GM13976 (cell line): ENCODE measurements at places on chromosomes 2 and 18.

DNA sequence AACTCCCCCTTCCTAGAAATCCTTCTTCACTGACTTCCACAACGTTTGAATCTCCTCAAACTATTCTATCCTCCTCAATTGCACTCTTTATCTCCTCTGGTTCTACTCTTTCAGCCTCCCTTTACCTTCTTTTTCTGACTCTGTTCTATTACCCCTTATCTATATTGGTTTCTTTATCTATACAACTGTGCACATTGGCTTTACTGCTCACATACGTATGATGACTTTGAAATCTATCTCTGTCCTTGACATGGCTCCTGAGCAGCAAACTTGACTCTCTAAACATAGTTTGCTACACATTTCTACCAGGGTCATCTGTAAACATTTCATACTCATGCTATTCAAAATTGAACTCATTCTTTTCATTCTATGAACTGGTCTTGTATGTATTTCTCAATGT lies 601.0 kb upstream of the LINC00305 start:
- no peak for DNase-seq

GRCh38 chr2:174744111-174744510 lies 20.2 kb downstream of the CHRNA1 start:
- DNase-seq, result no peak

DNA sequence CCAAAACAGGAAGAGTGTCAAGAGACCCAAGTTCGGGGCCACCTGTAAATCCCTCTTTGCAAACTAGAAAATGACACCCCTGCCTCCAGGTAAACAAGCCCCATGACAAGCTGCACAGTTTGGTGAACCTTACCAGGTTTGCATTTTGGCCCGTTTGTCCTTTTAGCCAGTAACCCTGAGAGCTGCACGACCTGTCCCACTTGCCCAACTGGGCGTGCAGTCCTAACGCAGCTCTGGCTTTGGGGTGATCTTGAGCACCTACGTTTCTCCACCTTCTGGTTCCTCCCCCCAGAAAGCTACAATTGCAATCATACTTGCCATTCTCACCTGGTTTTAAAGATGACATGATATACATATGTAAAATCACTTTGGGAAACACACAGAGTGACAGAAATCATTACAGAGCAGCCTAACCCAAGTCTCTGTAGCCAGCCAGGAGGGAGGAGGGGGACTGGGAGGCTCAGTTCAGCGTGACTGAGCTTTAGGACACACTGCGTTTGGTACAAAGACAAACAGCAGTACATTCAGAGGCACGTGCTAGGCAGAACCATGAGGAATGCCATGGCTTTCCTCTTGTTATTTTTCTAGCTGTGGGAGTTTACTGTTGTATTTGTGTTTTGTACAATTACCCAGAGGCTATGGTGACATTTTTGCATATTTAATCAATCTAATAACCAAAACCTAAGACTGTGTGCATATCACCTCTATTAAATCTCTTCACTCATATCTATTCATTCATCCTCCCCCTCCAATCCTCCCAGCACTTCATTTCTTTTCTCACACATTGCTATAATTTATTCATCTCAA lies 304.0 kb downstream of the IRS1 start:
- no peak for DNase-seq

DNA sequence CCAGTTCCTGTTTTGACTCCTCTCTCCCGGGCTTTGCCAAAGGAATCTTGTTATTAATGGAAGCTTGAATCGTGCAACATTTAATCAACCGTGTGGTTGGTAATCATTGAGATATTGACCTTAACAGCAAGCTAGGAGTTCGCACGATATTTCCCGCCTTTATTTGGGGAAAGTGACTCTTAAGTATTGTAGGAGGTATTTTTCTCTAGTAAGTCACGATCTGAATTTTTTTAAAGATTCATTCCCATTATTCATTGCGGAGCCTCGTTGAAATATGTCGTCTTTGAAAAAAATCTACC lies 663 bp downstream of the NUP35 start:
- DNase-seq, result no peak

- DNase-seq, result no peak
Observed at GRCh38 chr2:73638429-73638828, 3.8 kb downstream of the NAT8 start.

GRCh38 chr2:149029307-149029965 lies 9.1 kb upstream of the LYPD6B start:
- no peak for DNase-seq

GRCh38 chr2:182229297-182229696 lies 197.5 kb downstream of the PDE1A start:
- DNase-seq, result no peak

- peak; percentile 83 for DNase-seq
Observed at GRCh38 chr2:64873472-64873924, 115.7 kb upstream of the SLC1A4 start.

DNA sequence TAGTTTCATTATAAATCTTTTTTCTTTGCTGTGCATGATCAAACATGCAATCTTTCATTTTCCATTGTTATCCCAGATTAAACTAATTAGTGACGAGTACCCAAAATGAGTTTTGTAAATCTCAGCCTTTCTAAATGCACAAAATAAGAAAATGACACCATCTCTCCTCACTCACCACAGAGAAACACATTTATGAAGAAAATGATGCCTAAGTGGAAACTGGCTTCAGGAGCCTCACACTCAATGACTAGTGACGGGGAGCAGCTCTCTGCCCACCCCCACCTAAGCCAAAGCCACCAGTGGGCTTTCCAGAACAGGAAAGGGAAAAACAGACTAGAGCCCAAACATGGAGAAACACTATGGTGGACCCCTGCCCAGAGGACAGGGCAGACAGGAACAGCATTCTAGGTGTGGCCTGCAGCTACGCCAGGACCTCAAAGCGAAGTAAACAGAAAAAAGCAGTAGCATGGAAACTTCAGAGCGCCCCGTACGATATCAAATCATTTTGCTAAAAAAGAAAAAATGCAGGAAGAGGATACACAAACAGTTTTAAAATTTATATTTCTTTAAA lies 113.5 kb downstream of the RBMS1 start:
- DNase-seq, result no peak

GRCh38 chr18:36088256-36088655 lies 20.9 kb upstream of the RPRD1A start:
- DNase-seq, result no peak

GRCh38 chr2:181776336-181776735 lies 96.0 kb upstream of the NEUROD1 start:
- DNase-seq, result no peak

- no peak for DNase-seq
Observed at GRCh38 chr2:30938196-30938595, 130.9 kb upstream of the CAPN13 start.

- DNase-seq, result no peak
Observed at GRCh38 chr2:8534386-8534728, 147.5 kb upstream of the ID2 start.

DNA sequence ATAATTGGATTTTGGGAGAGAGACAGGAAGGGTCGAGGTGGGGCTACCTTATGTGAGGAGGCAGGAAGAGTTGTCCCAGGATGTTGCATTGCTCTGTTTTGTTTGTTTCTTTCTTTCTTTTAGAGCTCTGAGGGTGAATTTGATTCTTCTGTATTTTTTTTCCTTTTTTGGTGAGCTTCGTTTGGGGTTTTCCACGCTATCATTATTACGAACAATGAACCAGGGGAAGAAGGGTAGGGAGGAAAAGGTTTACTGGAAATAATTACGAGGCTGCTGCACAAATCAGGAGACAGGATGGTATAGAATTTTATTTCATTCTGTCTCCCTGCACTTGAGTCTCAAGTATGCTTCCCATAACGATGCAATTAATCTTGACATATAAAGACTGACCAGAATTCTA lies 51.4 kb upstream of the ZNF516 start:
- no peak for DNase-seq

GRCh38 chr18:31204833-31205232 lies 42.2 kb upstream of the DSC1 start:
- no peak for DNase-seq

DNA sequence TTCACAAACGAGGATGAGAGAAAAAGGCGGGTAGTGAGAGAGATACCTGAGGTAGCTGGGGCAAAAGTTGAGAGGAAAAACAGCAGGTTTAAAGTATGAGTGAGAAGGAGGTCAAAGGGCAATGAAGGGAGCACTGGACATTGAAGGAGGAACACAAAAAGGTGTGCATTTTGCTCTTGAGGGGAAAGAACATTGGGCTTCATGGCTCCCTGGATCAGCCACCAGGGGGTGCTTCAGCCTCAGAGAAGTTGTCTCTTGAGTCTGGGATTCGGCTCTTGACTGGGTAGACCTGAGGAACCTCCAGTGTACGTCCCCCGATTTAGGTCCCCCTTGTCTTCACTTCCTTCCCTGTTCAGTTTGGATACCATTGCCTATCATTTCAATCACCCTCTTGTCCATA lies 128.5 kb downstream of the RAPGEF4 start:
- peak; percentile 42 for DNase-seq

DNA sequence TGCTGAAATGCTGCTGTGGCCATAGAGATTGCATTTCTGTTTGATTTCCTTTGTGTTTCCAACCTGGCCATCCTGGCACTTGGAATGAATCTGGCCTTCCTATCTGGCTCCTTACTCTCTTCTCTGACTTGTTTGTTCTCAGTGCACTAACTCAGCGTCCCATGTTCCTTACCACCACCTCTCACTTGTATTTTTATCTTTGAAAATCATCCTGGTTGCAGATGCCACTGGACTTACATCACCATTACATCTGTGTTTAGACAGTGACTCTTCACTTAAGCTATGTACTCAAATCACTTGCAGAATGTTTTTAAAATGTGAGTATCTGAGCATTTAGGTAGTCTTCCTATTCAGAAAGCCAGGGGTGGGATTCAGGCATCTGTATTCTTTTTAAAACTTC lies 239.5 kb downstream of the WDR7 start:
- no peak for DNase-seq

- no peak for DNase-seq
Observed at GRCh38 chr2:237597196-237598145, 6.9 kb upstream of the RAB17 start.

GRCh38 chr18:12092398-12093229 lies 1.0 kb upstream of the ANKRD62 start:
- DNase-seq, result peak; percentile 69

GRCh38 chr2:172251231-172251630 lies 148.5 kb upstream of the DLX2 start:
- DNase-seq, result no peak

DNA sequence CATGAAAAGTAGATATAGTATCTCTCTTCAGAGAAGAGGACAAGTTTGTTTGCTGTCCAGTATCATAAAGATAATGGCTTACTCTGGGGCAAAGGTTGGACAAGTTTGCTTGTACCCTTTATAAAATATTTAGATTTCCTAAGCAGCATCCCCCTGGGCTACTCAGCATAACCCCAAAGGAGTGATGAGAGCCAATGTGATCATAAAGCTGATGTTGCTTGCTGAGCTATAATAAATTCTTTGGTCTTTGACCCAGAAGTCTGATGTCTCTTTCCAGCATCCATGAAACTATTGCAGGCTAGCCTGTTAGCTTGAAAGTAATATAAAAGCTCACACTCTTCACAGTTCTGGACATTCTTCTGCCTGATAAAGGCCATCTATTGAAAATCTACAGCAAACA lies 138.3 kb upstream of the STON1 start:
- DNase-seq, result no peak

DNA sequence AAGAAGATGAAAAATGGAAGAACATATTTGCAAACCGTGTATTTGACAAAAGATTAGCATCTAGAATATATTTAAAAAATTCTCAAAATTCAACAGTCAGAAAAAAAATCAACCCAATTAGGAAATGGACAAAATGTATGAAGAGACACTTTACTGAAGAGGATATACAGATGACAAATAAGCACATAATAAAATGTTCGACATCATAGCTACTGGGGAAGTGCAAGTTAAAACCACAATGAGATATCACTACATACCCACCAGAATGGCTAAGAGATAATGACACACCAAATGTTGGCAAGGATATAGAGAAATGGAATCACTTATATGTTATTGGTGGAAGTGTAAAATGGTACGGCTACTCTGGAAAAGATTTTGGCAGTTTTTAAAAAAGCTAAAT lies 11.7 kb upstream of the NUP35 start:
- no peak for DNase-seq

DNA sequence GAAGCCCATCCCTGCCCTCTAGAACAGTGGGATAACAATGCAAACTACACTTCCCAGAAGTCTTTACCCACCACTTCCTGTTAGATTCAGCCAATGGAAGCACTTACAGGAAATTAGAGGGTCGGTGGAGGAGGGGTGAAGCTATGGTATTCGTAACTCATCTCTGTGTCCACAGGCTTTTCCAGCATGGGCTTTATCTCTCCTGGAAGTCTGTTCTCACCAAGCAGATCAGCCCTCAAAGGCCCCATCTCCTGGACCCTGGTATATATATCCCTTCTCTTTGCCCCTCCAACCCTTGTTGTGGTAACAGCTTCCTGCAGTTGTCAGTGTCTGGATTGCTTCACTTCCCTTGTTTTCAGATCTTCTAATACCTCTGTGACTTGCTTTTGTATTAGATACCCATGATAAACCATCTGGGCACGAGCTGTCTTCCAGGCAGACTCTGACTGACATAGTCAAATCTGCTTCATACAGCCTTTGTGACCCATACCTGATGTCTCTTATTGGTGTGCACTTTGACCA lies 475.0 kb upstream of the POU3F3 start:
- DNase-seq, result no peak

DNA sequence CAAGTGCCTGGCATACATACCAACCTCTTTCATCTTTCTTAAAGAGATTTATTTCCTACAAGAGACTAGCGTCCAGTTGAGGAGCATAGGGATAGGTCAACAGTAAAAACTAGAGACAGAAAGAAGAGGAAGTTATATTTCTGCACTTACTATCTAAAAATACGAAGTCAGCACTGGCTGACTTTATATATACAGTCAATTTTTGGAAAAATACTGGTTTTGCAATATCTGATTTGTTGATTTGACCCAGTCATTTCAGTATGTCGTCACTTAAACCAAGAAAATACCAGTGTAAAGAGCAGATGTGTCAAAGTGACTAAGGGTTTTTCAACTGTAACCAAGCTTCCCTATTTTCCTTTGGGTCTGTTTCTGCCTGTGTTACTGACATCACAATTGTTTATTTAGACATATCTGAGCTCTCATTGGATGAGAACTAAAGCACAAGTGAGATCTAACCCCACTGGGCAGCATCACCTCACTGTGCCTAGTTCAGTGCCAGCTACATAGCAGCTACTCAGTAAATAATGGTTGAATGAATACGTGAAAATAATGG lies 23.0 kb downstream of the CYTIP start:
- peak; percentile 19 for DNase-seq

DNA sequence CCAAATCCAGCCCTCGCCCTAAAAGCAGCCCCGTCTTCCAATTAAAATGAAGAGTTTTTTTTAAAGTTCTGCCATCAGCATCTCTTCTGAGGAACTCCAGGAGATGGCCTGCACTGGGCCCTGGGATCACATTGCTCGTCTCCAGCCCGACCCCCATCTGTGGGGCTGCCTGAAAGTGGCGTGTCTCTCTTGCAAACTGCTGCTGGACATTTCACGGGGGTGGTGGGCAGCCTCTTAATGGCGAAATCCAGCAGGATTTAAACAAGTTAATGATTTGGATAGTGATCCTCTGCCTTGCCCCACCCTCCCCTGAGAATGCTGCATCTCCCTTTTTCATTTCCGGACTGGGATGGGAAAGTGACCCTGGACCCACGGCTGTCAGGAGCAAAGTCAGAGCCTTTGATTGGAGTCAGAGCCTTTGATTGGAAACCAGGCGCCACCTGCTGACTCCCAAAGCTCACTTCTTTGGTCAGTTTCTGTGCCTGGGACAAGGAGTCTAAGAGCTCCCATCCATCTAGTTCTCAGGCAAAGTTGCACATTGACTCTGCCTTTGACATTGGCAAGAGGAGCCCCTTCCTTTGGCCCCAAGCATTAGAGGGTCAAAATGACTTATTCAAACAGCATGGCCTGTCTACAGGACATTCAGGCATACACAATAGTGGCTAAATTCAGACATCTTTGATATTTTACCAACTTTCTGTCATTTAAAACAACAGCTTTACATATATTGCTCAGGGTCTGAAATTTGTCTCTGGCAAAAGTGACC lies 155.2 kb downstream of the SH3BP4 start:
- peak; percentile 56 for DNase-seq
